ENCODE measurements at places on chromosomes 2 and 18. TPM values are rescaled to one million over a fixed set of nuclear protein-coding genes. Genes with fewer than 3 reads are reported as not detected.

DNA sequence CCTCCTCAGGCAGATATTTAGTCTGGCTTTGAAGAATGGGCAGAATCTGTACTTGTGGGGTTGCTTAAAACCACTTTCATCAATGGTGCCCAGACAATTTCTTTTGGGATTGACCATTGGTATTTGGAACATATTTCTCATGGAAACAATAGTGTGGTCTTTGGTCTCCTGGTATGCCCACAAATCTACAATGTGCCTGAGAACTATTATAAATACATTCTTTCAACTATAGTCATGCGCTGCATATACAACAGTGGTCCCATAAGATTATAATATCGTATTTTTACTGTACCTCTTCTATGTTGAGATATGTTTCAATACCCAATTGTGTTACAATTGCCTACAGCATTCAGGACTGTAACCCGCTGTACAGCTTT lies 34.8 kb upstream of the PPP4R1 start:
- H3K4me3 ChIP-seq: no peak overlapping the region
- H3K4me1 ChIP-seq: peaks cover 4% of the 10 kb centered on the region
- H3K36me3 ChIP-seq: no peaks in the 10 kb centered on the region

GRCh38 chr2:161905389-161906046 lies 168.5 kb downstream of the DPP4 start:
- no peaks in the 10 kb centered on the region for H3K36me3 ChIP-seq
- H3K4me1 ChIP-seq: no peaks in the 10 kb centered on the region
- H3K27me3 ChIP-seq: no peaks in the 10 kb centered on the region
- no peak overlapping the region for H3K27ac ChIP-seq

DNA sequence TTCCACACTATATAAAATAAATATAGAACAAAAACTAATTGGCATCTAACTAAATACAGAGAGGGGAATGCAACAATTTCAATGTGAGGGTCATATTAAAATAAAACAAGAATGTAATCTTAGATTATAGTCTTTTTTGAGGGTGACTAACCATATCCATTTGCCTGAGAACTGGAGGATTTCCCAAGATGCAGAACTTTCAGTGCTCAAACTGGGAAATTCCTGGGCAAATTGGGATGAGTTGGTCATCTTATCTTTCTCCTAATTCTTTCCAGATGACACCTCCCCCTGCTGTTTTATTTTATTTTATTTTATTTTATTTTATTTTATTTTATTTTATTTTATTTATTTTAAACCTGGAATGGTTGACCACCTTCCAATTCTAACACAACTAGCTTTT lies 846.2 kb downstream of the SLC4A3 start:
- H3K4me3 ChIP-seq: no peak overlapping the region
- no peaks in the 10 kb centered on the region for H3K36me3 ChIP-seq
- no peak overlapping the region for H3K27ac ChIP-seq
- no peaks in the 10 kb centered on the region for H3K4me1 ChIP-seq

DNA sequence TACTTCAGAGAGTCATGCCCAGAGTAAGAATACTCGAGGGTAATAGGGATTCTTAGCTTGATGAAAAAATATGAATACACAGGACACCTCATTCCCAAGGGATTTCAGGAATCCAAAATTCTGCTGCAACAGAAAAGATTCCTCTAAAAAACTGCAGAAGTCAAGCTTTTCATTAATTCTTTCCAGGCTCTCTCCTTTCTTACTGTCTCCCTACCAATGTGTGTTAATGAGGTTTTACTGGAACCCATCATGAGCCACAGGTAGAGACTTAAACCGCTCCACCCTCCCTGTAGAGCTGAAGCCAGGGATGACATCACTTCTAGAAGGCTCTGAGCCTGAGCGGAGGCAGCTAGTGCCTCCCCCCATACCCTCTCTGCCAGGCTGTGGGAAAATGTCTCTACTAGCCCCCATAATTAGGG lies 3.4 kb downstream of the SDC1 start:
- H3K4me3 ChIP-seq: no peak overlapping the region
- no peaks in the 10 kb centered on the region for H3K36me3 ChIP-seq
- peaks cover 45% of the 10 kb centered on the region for H3K27me3 ChIP-seq
- no peak for DNase-seq
- H3K4me1 ChIP-seq: peaks cover 28% of the 10 kb centered on the region

- H3K36me3 ChIP-seq: no peaks in the 10 kb centered on the region
- no peak for DNase-seq
- peaks cover 11% of the 10 kb centered on the region for H3K4me1 ChIP-seq
- no peak overlapping the region for H3K27ac ChIP-seq
- no peak overlapping the region for H3K4me3 ChIP-seq
These were observed 32.6 kb upstream of the RND3 start for GRCh38 chr2:150520033-150520432.

DNA sequence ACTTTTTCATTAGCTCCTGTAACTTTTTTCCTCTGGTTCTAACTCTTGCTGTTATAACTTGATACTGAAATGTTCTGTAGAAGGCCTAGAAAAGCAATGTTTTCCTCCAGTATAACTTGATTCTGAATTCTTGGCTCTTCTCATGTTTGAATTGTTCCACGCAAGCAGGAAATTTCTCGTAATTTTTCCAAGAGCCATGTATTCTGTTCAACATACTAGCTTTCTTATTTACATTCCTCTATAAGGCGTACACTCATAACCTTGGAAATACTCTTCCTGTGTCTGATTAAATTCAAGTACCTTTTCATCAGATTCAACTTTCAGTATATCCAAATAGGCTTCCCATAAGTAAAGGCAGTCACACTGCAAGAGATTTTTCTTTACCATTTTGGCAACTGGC lies 109.1 kb downstream of the SMAD2 start:
- H3K27ac ChIP-seq: no peak overlapping the region
- peaks cover 13% of the 10 kb centered on the region for H3K36me3 ChIP-seq
- peaks cover 2% of the 10 kb centered on the region for H3K4me1 ChIP-seq
- DNase-seq: no peak
- no peak overlapping the region for H3K4me3 ChIP-seq

DNA sequence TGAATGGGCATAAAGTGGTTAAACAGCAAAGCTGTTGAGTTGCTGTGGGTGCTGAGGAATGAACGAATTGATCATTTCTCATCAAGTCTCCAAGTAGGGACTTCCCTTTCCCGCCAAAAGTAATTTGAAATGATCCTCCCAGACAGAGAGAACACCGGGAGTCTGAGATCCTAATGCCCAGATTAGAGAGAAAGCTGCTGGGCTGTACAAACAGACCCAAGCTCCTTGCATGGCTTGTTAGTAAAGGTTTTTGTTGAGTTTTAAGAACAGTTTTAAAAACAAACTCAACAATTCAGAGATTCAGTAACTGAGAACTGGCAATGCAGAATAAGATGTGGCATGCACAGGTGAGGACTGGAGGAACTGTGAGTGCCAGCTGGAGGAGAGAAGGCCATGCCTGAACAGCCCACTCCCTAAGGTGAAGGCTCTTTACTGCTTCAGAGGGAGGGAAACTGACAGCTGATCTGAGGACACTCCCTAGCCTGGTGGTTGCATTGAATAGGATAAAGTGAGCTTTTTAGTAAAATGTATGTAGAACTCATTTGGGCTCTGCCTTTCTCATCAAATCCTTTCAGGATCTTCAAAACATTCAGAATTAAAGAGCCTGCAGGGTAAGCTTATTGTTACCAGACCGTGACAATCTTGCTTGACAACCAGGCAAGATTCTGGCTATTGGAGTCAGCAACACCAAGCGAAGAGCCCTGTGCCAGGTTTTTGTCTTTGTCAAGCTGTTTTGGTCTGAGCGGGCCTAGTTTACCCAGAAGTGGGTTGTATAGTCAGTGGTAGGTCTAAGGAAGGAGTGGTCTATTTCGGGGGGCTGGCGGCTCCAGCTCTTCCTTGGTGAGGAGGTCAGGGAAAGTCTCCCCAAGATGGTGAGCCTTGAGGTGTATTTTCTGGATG lies 63.2 kb upstream of the IGFBP5 start:
- H3K4me1 ChIP-seq: peaks cover 21% of the 10 kb centered on the region
- no peak overlapping the region for H3K27ac ChIP-seq
- no peak overlapping the region for H3K4me3 ChIP-seq
- no peaks in the 10 kb centered on the region for H3K36me3 ChIP-seq
- no peaks in the 10 kb centered on the region for H3K27me3 ChIP-seq

- no peaks in the 10 kb centered on the region for H3K27me3 ChIP-seq
- H3K4me3 ChIP-seq: no peak overlapping the region
- no peak for DNase-seq
- H3K27ac ChIP-seq: no peak overlapping the region
- no peaks in the 10 kb centered on the region for H3K36me3 ChIP-seq
These were observed 365.2 kb downstream of the DSEL start for GRCh38 chr18:67151366-67151765.

- no peaks in the 10 kb centered on the region for H3K36me3 ChIP-seq
- peaks cover 27% of the 10 kb centered on the region for H3K27me3 ChIP-seq
- no peak overlapping the region for H3K4me3 ChIP-seq
These were observed 141.5 kb upstream of the NDUFV2 start for GRCh38 chr18:8960740-8961657.

DNA sequence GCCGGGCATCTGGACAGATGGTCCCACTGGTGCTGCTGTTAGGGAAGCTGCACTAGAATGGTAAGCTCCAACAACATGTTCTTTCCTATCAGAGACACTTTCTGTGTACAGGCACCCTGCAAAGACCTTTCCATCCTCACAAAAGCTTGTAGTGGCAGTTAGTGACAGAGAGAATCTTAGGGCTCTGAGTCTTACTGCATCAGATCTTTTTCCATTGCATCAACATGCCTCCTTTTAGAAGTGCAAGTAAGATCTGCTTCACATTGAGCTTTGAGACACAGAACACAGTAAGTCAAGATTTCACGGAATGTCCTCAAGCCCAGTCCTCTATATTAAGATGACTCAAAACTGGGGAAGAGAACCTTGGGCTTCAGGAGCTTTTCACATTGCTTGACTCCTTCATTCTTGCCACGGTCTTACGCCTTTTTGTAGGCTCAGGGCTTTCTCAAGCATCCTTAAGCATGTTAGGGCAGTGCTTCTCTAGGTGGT lies 52.6 kb downstream of the ARL4C start:
- H3K27me3 ChIP-seq: no peaks in the 10 kb centered on the region
- no peak for DNase-seq
- H3K36me3 ChIP-seq: no peaks in the 10 kb centered on the region

DNA sequence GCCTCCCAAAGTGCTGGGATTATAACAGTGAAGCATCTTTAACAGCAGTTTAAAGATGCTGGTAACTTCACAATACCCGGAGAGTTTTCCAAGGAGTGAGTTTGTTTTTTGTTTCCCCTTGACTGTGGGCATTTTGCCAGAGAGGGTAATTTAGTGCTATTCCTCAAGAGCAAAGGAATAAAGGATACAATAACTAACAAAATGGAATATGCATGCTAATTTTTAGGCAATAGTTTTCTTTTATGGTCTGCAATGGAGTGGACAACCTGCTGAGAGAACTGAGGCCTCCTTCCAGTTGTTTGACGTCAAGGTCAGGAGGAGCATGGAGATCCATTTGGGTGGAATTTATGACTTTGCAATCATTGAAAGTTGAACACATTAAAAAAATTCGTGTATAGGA lies 15.9 kb upstream of the GREB1 start:
- no peak overlapping the region for H3K27ac ChIP-seq
- no peaks in the 10 kb centered on the region for H3K36me3 ChIP-seq
- no peaks in the 10 kb centered on the region for H3K4me1 ChIP-seq
- no peak overlapping the region for H3K4me3 ChIP-seq
- DNase-seq: no peak
- H3K27me3 ChIP-seq: no peaks in the 10 kb centered on the region

DNA sequence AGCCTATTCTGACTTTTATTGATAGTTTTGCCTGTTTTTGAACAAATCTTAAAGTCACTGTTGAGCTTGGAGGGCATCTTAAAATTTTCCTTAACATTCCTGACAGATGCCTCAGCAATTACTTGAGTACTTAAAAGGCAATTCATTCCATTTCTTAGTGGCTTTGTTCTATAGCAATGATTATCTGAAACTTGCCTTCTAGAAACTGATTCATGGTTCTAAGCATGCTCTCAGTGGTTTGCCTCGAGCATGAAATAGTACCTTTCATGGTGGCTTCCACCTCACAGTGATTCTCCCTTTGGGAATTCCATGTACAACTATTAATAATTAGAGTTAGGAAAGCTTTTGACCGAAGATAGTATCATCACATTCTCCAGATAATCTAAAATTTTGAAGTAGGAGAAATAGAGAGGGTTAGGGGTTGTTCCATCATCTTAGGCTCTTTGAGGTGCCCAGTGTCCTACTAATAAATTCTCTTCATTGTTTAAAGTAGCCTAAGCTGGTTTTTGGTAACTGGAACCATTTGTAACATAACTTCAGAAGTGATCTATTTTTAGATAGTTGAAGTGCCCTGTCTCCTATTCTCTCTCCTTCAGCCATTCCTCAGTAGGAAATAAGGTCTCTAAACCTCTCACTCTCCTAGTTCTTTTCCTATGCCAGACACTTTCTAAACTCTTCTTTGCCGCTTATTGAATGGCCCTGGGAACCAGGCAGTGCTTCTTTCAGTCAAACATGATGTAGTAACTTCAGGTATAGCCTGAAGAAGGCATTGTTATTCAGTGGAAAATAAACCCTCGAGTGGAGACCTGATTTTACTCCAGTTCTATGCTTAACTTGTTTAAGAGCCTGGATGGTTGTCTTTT lies 156.1 kb downstream of the HAUS1 start:
- no peak overlapping the region for H3K4me3 ChIP-seq
- H3K27ac ChIP-seq: peak overlapping the region; percentile 71
- H3K4me1 ChIP-seq: peaks cover 75% of the 10 kb centered on the region
- H3K36me3 ChIP-seq: peaks cover 7% of the 10 kb centered on the region

DNA sequence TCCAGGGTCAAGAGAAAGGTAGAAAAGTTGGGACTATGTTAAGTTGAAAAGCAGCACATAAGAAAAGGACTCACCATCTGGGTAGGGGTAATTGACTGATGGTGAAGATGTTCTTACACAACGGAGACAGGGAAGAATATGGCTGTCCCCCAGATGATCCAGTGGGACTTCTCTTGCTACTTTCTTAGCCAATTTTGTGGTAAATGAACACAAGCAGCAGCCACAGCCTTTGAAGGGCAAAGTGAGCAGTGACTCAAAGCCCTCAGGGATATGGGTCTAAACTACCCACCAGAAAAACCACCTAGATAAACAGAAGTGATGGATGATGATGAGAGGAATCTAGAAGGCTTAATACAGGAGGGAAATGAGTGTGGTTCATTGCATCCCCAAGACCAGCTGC lies 65.8 kb upstream of the SLC9A2 start:
- no peak overlapping the region for H3K27ac ChIP-seq
- no peaks in the 10 kb centered on the region for H3K36me3 ChIP-seq
- no peak for DNase-seq
- no peaks in the 10 kb centered on the region for H3K27me3 ChIP-seq

AKAIN1 gene
- not detected for total RNA-seq

RBKS gene
- total RNA-seq: 2.7 TPM

CNPPD1 gene
- 58.1 TPM for total RNA-seq

CGREF1 gene
- total RNA-seq: 0.80 TPM

GREB1L gene
- total RNA-seq: 12.3 TPM
